ENCODE measurements at places on chromosomes 11 and 22.

DNA sequence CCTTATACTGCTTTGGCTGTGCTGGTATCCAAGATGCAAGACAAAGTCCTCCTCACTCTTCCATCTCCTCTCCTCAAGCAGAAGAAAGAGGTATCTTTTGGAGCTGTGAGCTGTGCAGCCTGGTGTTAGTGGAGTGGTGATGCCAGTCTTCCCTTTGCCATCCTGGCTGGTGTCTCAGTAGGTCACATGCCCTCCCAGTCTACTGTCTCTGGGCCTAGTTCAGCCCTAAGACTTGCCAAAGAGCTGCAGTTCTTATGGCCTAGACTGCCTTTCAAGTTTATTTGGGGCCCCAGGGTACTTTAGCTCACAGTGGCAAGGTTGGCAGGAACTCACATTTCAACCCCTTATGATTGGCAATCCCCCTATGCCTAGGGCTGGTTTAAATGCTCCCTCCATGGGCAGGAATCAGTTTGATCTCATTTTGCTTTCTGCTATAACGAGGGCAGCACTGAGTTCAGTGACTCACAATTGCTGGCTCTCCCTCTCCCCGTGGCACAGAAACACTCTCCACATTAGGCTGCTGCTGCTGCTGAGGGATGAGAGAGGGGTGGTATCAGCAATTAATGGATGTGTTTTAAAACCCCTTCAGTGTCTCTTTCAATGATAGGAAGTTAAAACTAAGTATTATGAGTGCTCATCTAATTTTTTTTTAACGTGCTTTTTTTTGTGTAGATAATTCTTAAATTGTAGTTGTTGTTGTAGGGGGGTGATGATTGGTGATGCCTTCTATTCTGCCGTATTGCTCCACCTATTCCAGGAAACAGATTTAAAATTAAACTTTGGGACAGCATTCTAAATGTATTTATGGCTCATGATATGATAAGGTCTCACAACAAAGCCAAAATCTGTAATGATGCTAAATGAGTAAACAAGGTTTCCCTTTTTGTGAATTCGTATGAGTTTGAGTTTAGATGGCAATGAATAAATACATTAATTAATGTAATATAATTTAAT, 1295.0 kb downstream of the JRKL start:
- DNase-seq: no peak

- no peak for DNase-seq
Observed at GRCh38 chr11:95515371-95515770, 274.2 kb downstream of the FAM76B start.

GRCh38 chr11:73415854-73416615, 39.8 kb downstream of the RELT start:
- DNase-seq: no peak

DNA sequence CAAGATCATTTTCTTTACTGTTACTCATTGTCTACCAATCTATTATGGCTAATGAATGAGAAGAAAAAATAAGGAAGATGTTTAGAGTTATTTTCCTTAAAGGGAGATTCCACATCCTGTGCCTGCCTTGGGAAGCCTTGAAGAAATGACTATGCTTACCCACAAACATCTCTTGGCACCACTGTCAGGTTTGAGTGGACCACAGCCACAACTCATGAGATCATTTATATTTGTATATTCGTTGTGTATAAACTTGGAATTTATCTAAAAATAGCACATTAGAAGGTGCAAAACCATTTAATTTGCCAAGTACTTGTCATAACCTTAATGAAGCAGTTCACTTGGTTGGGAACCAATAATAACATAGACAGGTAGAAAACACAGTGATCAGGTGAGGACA, 740.8 kb downstream of the DLG2 start:
- no peak for DNase-seq

GRCh38 chr11:20113149-20113438, 47.2 kb downstream of the DBX1 start:
- DNase-seq: no peak

DNA sequence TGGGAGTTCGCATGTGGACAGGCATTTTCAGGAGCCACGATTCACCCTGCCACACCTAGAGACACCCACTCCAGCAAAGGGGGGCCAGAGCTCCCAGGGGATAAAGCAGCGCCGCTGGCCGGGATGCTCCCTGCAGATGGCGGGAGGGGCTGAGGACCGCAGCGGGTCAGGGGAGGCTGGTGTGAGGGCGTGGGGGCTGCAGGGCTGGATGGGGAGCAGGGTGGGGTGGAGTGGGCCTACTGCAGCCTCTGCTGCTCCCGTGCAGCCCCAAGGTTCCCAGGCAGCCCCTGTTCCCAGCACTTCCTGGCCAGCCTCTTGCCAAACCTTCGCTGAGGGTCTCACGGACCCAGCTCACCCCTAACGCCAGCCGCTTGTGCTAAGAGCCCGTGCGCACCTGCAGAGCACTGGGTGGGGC, 13.0 kb downstream of the MUC5B start:
- DNase-seq: no peak

GRCh38 chr11:95739108-95739938, 50.3 kb downstream of the FAM76B start:
- no peak for DNase-seq

- DNase-seq: no peak
Observed at GRCh38 chr11:119339589-119340334, 921 bp downstream of the C1QTNF5 start.

DNA sequence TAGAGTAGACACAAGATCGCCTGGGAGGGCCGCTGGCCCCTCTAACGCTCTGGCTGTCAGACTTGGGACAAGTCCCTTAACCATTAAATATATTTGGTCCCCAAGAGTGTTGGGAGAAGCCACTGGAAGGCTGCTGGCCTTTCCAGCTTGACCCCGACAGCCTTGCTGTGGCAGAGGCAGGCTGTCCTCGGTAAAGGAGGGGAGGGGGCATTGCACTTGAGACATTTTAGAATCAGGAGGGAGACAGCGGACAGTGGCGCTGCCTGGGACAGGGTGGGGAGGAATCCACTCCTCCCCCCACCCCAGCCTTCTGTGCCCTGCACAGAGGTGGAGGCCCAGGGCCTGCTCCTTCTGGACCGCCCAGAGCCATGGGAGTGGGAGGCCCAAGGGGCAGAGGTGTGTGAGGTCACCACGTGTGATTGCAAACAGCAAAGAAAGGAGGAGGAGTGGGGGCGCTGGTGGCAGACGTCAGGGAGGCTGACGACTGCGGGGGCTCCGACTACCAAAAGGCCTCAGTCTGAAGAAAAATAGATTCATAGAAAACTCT, 28.9 kb downstream of the APOL1 start:
- DNase-seq: no peak

GRCh38 chr22:40473703-40474102, 103.3 kb downstream of the SGSM3 start:
- no peak for DNase-seq

- DNase-seq: no peak
Observed at GRCh38 chr11:130050257-130050656, 19.4 kb upstream of the APLP2 start.

DNA sequence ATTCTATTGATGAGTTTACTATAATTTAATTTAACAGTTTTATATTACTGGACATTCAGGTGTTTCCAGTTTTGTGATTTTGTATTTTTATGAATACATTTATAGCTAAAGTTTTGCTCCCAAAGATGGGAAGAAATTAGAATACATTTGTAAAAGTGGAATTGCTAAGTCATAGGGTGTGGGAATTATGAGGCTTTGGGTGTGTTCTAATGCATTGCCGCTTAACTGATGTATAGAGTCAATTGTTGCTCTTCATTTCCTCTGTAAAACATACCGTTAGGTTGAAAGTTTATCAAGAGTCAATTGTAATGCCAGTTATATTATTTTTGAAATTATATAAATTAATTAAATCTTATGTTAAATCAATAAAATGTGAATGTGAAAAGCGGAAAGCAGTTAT, 16.2 kb downstream of the PAAF1 start:
- no peak for DNase-seq

DNA sequence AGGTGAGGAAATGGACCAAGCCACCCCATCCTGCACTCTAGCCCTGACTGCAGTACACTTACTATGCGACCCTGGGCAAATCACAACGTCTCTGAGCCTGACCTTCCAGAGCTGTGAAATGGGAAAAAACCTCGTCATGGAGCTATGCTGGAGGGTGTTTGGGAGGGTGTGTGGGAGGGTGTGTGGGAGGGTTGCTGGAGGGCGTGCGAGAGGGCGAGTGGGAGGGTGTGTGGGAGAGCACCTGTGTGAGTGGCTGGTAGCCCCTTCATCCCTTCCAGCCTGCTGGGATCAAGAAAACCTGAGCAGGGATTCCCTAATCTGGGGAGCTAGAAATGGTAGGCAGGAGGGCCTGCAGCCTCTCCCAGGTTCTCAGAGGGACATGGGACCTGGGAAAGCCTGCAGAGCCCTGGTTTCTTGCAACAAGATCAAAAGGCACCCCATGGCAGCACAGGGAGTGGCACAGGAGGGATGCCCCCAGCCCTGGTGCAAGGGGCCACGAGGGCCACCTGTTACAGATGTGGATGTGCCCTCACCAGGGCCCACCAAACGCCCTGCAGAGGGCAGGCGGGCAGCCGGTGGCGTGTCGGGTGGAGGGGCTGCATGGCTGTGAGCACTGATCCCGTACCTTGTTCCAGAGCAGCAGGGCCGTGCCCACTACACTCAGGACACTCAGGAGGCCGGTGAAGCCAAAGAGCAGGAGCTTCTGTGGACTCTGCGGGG, 23.2 kb downstream of the NFAM1 start:
- DNase-seq: no peak

DNA sequence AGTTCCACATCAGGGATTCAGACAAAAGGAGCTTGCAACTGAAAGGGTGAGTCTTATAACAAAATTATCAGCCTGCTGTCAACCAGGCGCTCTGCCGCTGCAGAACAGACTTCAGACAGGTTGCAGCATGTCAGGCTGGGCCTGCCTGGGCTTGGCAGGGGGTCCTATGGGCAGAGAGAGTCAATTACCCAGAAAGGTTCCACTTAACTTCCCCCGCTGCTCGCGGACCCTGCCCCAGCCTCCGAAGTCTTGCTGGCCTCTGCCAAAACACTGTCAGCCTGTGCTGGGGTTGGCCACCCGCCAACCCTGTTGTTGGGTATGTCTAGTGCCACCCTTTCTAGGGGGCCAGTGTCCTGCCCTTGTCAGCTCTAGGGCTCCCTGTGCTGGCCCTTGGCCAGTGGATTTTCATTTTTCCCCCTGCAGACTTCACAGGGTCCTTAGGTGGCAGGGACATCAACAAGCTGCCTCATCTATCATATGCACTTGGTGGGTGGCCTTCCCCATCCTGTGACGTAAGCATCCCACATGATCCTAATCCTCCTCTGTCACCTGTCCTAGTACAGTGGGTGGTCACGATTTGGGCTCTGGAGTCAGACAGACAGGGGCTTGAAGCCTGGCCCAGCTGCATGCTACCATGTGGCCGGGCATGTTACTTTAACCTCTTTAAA, 166.5 kb upstream of the CADM1 start:
- no peak for DNase-seq

GRCh38 chr22:27870234-27871191, 48.5 kb downstream of the PITPNB start:
- no peak for DNase-seq

DNA sequence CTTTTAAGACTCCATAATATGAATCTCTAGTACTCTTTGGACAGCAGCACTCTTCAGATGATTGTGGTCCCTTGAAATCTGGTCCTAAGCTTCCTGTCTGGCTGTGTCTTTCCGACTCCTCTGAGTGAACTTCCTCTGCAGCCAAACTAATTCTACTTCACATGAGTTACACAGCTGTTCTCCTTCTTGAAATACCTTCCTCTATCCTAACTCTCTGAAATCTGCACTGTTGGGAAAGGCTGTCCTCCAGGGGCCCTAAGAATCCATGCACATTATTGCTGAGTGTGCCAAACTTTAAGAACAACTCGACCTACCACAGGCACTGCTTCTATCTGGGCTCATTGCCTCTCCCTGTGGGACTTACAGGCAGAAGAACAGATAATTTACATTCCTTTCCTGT, 217.3 kb upstream of the ARHGAP42 start:
- no peak for DNase-seq

- peak; percentile 11 for DNase-seq
Observed at GRCh38 chr11:74822170-74822569, 73.5 kb downstream of the RNF169 start.

- no peak for DNase-seq
Observed at GRCh38 chr11:17333799-17334586, 17.6 kb upstream of the NCR3LG1 start.

DNA sequence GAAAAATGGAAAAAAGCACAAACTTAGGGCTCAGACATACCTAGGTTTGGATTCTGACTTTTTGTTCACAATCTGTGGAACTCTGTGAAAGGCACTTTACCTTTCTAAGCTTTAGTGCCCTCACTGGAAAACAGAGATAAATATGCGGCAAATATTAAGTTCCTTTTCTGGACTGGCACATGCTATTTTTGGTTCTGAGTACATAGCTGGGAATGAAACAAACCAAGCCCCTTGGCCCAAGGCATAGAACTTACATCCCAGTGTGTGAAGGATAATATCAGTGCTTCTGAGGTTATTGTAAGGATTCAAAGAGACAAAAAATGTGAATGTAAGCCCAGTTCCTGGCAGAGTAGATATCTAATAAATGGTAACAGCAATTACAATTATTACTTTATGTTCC, 227.5 kb downstream of the ADAMTS15 start:
- DNase-seq: no peak

- DNase-seq: no peak
Observed at GRCh38 chr11:122337241-122337640, 221.2 kb upstream of the BLID start.

GRCh38 chr11:3962406-3962840, 107.0 kb downstream of the STIM1 start:
- no peak for DNase-seq

DNA sequence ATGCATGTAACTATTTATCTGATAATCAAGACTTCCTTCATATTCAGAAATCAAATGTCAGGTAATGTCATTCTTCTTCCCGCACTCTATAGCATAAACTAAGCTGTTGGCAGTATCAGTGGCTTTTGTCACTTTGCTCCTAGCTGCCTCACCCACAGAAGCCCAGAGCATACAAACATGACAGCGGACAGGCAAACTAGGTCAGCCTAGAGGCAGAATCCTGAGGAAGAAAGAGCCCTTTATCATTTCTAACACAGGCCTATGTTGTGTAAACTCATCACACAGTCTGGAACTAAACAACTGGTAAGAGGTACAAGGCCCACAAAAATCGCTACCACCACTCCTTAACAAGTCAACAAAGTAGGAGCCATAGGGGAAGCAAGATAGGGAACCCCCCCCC, 21.0 kb downstream of the GUCY1A2 start:
- no peak for DNase-seq
